Fibroblast of skin of left quadriceps (primary cell): ENCODE measurements at places on chromosomes 4 and X.

GRCh38 chr4:70838666-70839588, 763 bp downstream of the GRSF1 start:
- DNase-seq = no peak

- no peak for DNase-seq
Observed at GRCh38 chrX:71440401-71440800, 74.2 kb downstream of the TAF1 start.

DNA sequence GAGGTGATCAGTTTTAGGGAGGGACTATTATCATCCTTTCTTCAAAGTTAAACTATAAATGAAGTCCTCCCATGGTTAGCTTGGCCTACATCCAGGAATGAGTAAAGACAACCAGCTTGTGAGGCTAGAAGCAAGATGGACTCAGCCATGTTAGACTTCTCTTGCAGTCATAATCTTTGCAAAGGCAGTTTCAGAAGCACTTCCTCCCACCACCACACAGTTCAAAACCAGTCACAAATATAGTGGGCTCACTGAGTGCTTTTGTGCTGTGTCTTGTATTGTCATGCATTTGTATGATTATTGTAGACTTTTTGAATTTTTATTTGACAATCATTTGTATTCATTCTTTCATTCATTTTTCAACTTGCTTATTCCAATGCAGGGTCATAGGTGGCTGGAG, 204.5 kb downstream of the ZNF674 start:
- DNase-seq = no peak

- DNase-seq = peak; percentile 70
Observed at GRCh38 chr4:140861359-140862176, 105.4 kb upstream of the TBC1D9 start.

GRCh38 chr4:38290366-38290765, 330.2 kb downstream of the PTTG2 start:
- DNase-seq = peak; percentile 38
